ENCODE measurements at places on chromosomes 7 and 10.

GRCh38 chr7:26612742-26613141, 251.6 kb downstream of the SKAP2 start:
- no peak for DNase-seq

DNA sequence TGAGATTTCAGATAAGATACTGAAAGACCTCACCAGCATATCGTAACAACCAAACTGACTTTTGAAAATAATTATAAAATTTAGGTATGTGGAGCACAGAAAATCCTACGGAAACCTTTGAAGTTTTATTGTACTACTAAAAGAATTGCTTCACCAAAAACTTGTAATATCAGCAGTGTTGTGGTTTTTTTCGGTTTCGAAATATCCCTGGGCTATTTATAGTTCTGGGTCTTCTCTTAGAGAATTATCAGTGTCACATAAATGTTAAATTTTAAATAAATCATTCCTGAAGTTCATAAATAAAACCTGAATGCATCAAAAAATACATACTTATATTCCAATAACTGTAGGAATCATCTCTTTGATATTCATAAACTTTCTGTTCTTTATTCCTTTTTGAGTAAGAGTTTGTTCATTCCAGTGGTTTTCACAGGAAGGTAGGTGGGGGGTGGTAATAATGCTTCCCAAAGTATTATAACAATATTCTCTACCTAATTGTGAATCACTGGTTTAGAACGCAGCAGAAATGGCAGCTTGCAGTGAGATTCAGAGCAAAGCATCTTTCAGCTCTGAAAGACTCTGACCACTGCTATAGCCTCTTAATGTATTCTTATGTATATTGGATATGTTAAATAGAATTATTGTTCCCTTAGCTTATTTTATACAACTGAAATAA, 60.2 kb downstream of the ZNF277 start:
- DNase-seq = no peak

GRCh38 chr10:6163364-6164270, 39.1 kb upstream of the PFKFB3 start:
- peak; percentile 71 for DNase-seq

GRCh38 chr10:96482815-96483588, 30.7 kb downstream of the TLL2 start:
- DNase-seq = no peak

GRCh38 chr7:50814166-50814565, 31.5 kb upstream of the GRB10 start:
- DNase-seq = no peak

- no peak for DNase-seq
Measured at GRCh38 chr10:122864901-122865300, 14.5 kb downstream of the FAM24B start.

All from activated CD8-positive, alpha-beta memory T cell treated with anti-CD3 and anti-CD28 coated beads for 1 hour (primary cell).